ENCODE measurements at places on chromosomes 7 and 10. TPM values are rescaled to one million over a fixed set of nuclear protein-coding genes. Genes with fewer than 3 reads are reported as not detected.

Gene BCAP29
- total RNA-seq: 91.0 TPM

- no peak for DNase-seq
Observed at GRCh38 chr7:2785071-2785500, 59.0 kb downstream of the GNA12 start.

DNA sequence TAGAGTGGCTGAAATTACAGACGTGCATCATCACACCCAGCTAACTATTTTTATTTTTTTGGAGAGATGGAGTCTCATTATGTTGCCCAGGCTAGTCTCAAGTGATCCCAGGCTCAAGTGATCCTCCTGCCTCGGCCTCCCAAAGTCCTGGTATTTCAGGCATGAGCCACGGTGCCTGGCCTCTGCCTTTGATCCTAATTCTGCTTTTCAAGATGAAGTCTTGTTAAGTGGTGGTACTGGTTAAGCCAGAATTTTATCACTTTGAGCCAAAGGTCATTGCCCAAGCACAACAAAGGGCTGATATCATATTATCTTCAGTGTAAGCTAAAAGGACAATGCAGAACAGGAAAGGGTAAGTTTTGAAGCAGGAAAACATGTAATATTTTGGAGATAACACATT lies 64.2 kb downstream of the MYOF start:
- no peak for DNase-seq

DNA sequence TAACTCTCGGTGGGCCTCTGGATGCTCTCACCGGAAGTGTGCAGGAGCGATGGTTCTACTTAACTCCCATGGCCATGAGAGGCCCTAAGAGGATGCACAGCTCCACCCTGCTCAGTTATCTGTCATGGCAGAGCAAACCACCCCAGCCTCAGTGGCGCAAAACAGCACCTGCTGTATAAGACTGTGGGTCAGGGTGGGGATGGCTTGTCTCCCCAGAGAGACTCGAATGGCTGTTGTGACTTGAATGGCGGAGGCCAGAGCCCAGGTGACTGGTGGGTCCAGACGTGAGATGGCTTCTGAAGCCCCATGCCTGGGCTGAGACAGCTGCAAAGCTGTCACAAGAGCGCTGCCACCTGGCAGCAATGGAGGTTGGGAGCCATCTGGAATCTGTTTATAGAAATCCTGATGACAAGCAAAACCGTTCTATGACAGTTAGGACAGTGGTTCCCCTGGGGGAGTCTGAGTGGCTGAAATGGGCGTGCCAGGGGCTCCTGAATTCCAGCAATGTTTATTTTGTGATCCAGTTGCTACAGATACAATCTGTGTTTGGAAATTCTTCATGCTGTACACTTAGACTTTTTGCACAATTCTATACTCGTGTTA lies 490.5 kb downstream of the TCERG1L start:
- no peak for DNase-seq

DNA sequence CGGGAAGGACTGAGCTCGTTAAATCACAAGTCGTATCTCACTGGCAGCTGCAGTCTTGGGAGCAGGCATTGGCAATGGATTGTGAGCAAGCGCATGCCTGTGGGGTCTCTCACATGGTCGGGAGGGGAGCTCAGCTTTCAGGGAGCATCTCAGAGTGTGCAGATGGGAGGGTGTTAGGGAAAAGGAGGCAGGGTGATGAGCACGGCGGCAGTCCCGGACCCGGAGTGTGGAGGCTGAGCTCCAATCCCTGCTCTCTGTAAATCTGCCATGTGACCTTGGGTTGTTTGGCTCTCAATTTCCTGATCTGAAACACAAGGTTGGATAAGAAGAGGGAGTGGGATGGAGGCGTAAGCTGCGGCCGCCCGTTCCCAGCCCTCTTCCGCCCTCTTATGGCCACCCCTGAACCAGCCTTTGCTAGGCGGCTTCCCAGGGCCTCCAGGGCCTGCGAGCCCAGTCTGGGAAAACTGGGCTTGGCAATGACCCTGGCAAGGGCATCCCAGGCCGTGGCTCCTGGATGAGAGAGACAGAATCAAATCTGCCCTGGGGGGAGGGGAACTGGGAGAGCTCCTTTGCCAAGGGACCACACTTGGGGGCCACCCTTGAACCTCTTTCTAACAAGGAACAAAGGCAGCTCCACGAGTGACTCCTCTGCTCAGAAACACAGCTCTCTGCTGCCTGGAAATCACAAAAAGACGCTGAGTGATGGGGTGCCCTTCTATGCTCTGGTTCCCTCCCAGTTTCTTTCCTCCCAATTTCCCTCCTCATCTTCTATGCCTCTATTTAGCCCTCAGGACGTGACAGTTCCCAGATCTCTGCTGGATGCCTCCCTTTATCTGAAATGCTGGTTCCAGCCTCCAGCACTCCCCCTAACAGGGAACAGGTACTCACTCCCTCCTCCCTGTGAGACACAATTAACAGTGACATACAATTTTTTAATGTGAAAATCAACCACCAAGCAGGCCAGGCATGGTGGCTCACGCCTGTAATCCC lies 41.7 kb upstream of the LOXL4 start:
- DNase-seq: peak; percentile 72

DNA sequence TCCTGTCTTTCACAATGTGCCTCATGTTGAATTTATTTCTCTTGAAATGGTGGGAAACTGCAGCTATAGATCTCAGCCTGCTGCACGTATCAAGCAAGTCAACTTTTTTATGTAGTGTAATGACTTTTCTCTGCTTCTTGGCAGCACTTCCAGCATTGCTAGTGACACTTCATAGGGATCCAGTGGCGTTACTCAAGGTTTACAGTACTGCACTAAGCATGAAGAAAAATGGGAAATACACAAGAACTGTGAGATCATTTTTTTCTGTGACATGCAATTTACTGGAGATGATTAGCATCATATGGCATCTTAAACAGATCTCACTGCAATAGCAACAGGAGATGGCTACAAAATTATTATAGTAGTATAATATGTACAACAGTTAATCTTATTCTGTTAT lies 90.9 kb downstream of the POLR1F start:
- no peak for DNase-seq

DNA sequence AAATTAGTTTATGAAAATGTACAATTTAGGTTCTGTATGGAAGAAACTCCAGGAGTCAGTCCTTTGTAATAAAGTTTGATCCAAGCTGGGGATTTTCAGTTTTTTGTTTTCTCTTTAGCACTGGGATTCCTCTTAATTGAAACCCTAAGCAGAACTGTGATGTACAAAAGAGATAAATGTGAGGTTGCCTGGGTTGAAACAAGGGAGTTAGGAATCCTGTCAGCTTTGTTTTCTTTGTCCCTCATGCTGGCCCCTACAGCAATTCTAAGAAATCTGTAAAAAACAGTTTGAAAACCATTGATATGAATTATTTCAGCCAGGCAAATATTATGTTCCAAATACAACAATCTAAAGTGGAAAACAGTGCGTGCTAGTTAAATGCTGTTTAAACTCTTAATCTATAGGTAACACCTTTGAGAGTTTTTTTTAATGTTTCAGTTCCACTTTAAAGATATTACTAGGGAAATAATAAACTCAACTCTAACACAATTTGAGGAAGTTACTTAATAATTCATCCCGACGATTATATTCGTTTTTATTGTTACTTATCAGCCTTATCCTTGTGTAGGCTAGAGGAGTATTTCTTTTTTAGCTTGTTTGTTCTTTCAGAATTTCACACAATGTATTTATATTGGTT lies 65.3 kb downstream of the SGCE start:
- no peak for DNase-seq

DNA sequence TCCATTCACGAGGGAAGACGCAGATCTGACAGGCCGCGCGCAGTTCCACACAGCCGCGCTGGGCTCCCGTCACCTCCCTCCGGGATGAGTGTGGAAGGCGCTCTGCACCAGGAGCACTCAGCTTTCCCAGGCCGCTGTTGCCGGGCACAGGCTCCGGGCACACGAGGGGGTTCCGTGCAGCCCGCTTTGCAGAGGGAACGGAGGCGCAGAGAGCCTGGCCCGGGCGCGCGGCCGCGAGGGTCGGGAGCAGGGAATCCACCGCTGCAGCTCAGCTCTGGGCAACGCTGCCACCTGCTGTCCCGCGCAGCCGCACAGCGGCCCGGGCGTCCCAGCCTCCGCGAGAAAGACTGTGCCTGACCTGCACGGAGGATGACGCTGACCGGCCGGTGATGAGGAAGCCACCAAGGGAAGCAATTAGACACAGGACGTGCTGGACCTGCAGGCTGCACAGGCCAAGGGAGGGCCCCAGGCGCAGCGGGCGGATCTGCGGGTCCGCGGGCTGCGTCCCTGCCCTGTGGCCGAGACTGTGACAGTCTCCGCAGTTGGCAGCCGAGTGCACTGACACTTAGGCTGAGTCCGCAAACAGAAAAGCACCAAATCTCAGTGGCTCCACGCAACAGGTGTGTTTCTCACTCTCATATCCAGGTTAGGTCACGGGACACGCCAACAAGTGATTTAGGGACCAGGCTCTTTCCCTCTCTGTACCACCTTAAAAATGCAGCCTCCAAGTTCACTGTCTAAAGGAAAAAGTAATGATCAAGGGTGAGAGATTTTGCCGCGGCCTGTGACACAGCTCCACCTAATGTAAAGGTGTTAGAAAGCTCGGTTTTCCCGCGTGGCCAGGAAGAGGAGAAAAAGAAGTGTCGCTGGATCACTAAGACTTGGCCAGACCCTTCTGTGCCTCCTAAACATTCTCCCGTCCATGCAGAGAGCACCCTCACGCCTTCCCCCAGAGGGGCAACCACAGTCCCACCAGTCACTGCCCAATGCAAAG lies 94.5 kb downstream of the SEC61G start:
- peak; percentile 26 for DNase-seq

- DNase-seq: no peak
Observed at GRCh38 chr7:87312215-87312865, 33.1 kb upstream of the CROT start.

GRCh38 chr10:36349445-36350078 lies 707.5 kb upstream of the FZD8 start:
- no peak for DNase-seq

GRCh38 chr10:21526860-21527597 lies 1.5 kb upstream of the SKIDA1 start:
- DNase-seq: peak; percentile 81

Measured in left ventricle myocardium inferior (tissue), 1 donor.